ENCODE measurements at places on chromosomes 1 and 21. TPM values are rescaled to one million over a fixed set of nuclear protein-coding genes. Genes with fewer than 3 reads are reported as not detected.

GRCh38 chr1:24692351-24692980 is 49.4 kb downstream of the SRRM1 start:
- no peak overlapping the region for H3K4me3 ChIP-seq
- H3K4me1 ChIP-seq = no peaks in the 10 kb centered on the region
- H3K36me3 ChIP-seq = no peaks in the 10 kb centered on the region
- no peak for DNase-seq
- no peak overlapping the region for H3K27ac ChIP-seq

Gene SPRR2A
- not detected for total RNA-seq

DNA sequence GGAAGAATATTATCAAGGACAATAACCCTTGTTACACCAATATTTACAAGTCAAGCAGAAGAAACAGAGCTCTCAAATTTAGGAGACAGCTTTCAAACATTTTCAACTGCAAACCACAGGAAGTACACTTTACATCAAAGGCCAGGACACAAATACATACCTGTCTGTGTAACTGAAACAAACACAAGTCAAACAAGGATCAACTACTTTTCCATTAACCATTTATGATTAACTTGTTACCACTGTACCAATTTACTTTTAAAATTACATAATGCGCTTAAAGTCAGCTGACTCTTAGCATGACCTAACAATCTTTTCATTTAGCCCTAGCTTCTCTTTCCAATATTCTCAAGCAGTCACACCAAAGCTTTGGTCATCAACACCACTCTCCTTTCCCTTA is 43.5 kb downstream of the TRIM33 start:
- H3K4me1 ChIP-seq = no peaks in the 10 kb centered on the region
- no peak overlapping the region for H3K27ac ChIP-seq
- no peak overlapping the region for H3K4me3 ChIP-seq
- H3K27me3 ChIP-seq = no peaks in the 10 kb centered on the region
- peaks cover 19% of the 10 kb centered on the region for H3K36me3 ChIP-seq

Gene FCGR3B
- not detected for total RNA-seq

Gene TNFRSF9
- not detected for total RNA-seq

DNA sequence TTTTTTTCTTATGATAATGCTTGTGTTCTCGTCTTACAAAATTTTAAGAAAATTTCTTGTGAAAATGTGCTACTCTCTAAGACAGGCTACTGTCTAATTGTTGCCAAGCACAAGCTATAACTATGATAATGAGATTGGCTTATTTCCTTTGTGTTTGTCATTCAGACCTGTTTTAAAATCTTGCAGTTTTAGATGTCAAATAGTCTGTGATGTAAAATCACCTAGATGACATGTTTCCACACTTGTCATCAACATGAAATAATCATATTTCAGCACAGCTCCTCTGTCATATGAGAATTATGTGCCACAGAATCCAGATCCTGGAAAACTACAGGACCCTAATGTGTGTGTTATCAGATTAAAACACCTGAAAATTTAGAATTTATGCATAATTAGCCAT is 539.7 kb downstream of the USP25 start:
- no peak overlapping the region for H3K27ac ChIP-seq
- H3K4me3 ChIP-seq = no peak overlapping the region
- H3K4me1 ChIP-seq = no peaks in the 10 kb centered on the region
- no peak for DNase-seq
- no peaks in the 10 kb centered on the region for H3K36me3 ChIP-seq

Data from endodermal cell (in vitro differentiated cells).